ENCODE measurements at places on chromosomes 13 and 19. TPM values are rescaled to one million over a fixed set of nuclear protein-coding genes. Genes with fewer than 3 reads are reported as not detected.

- DNase-seq = no peak
Measured at GRCh38 chr13:61086087-61086486, 329.6 kb downstream of the PCDH20 start.

GRCh38 chr13:110989331-110989730 lies 74.5 kb upstream of the ANKRD10 start:
- no peak for DNase-seq

- DNase-seq = no peak
Measured at GRCh38 chr13:112249644-112250610, 126.2 kb upstream of the SPACA7 start.

OR4F17 gene
- total RNA-seq = not detected

DNA sequence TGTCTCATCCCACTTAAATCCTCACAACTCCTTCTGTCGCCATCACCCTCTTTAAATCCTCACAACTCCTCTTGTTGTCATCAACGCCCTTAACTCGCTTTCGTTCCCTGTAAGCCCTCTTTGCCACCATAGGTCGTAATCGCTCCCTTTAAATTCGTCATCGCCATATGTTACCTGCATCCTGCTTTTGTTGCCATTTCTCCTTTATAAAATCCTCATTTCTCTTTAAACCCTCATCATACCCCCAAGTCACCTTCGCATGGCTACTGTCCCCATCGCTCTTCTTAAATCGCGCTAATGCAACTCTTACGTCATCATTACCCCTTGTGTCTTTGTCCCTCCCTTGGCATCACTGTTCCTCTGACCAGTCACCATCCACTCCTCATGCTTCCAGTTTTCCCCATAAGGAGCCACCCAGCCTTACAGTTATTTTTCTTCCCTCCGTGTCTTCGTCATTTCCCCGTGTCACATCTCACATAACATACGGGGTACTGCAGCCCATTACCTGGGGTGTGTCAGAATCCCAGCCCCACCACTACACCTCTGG lies 539 bp downstream of the PLD3 start:
- no peak for DNase-seq

DNA sequence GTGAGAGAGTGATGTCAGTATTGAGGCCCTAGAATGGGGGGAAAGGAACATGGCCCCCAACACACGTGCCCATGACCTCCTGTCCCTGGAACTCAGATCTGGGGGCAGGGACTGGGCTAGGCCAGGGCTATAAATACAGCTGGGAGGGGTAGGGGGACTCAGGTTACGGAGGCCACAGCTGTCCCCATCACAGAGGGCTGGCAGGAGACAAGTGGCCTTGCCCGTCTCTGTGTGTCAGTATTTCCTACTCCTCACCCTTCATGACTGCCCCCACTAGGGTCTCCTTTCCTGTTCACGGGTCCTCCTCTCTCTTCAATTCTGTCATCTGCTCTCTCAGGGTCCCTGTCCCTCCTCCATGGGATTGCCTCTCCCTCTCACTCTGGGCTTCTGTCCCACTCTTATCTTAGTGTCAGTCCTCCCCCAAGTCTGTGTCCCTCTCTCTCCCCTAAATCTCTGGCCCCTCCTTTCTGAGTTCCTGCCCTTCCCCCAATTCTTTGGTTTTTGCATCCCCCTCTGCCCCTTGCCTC lies 687 bp upstream of the HRC start:
- DNase-seq = no peak

- no peak for DNase-seq
Measured at GRCh38 chr13:73661687-73662425, 472.3 kb downstream of the KLF12 start.

KLK7 gene
- not detected for total RNA-seq

DNA sequence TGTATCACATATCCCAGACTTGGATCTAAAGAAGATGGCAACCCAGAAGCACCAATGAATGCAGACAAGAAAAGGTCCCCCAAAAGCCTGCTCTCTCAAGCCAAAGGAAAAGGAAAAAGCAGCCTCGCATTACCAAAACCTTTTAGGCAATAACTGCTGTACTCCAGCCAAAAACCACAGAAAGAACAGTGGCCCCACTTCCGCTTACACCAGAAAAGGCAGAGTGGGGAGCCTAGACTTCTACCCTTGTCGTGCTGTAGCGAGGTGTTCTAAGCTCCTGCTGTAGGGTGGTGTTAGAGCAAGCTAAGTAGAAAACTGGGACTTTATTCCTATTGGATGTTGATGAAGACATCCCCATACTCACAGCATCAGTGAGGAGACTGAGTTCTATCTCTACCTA lies 244.0 kb upstream of the RXFP2 start:
- DNase-seq = no peak

GRCh38 chr13:40109351-40109844 lies 453.9 kb downstream of the COG6 start:
- DNase-seq = no peak

CGB5 gene
- not detected for total RNA-seq

DNA sequence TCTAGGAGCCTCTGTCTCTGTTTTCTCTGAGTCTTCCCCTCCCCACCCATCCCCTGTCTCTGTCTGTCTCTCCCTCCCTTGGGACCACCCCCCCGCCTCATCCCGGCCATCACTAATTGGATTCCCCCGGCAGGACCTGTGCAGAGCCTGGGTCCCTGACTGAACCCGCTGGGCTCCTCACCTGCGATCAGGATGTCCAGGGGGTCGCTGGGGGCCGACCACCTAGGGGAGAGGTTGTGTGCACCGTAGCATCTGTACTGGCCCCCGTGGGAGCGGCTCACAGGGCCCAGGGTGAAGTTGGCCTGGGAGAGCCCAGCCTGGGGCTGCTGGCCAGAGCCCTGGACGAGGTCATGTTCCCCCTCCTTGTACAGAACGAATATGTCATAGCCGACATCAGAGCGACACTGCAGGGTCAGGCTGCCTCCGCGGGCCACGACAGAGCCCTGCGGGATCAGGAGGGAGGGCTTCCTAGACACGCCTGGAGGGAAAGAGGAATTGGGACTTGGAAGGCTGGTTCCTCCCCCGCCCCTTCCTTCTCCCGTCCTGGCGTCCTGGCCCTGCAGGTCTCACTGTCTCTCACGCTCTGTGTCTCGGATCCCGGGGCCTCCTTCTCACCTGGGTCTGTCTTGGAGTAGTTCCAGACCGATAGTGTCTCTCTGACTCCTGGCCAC lies 1.8 kb downstream of the LILRB5 start:
- DNase-seq = peak; percentile 40

- DNase-seq = no peak
Measured at GRCh38 chr13:73215823-73216222, 157.0 kb downstream of the KLF5 start.

ZNF296 gene
- total RNA-seq = 0.45 TPM

KLK3 gene
- not detected for total RNA-seq

DNA sequence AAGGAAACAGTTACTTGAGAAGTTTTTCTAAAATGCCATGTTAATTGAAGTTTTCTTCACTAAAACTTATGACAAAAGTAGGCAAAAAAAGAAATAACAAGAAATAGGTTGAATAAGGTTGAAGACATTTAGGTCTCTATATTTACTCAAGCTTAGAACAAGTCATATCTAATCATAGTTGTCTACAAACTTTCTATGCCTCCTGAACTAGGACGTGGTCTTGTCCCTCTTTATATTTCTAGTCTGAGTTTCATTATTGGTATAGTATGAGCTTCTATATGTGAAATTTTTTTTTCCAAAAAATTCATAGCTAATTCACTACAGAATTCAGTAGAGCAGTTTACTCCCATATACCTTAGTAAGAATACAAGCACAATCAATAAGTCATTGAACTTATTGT lies 836.4 kb downstream of the SLITRK6 start:
- no peak for DNase-seq

- peak; percentile 85 for DNase-seq
Measured at GRCh38 chr19:40305403-40305802, 20.3 kb upstream of the AKT2 start.

DNA sequence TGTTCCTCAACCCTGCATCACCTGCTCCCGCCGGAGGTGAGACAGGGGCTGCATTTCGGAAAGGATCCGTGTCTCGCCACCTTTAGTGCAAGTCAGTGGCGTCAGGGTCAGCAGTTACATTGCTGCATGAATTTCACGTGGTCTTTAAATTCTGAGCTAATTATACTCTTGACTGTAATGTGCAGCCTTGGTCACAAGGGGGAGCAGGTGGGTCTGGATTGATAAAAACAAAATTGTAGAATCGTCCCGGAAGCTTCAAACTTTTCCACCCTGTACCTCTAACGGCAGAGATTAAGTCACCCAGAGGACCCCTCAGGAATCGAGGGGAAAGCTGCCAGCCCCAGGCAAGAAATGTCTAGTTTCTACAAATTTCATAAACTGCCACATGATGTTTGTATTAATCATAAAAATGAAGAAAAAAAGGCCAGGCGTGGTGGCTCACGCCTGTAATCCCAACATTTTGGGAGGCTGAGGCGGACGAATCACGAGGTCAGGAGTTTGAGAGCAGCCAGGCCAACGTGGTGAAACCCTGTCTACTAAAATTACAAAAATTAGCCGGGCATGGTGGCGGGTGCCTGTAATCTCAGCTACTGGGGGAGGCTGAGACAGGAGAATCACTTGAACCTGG lies 20.2 kb downstream of the BBC3 start:
- no peak for DNase-seq

DNA sequence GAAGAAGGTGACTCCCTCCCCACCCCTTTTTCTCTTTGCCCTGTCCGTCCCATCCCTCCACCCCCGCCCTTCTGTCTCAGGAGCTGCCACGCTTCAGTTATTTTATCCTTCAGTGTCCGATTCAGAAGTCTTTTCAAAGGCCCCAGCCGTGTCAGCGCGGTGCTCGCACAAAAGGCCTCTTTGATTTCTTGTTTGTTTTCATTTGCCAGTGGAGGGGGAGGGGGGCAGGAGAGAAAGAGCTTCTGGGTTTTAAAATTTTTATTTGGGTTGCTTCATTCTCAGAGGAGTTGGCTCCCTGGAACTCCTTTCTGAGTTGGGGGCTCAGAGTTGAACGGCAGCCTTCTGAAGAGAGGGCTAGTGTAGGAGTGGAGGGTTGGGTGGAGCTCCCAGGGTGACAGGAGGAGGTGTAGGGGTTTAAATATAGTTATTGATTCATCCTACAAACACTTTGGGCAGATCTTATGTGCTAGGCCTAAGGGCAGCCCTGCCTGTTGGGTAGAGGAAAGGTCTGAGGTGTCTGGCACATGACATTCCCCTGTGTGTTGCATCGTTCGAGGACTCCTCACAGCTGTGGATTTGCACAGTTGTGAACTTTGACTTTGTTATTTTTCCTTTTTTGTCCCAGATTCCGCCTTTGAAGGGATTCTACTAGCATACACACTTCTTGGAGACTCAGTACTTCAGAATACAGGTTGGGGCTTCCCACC lies 36.8 kb downstream of the NFIX start:
- peak; percentile 50 for DNase-seq

- no peak for DNase-seq
Measured at GRCh38 chr13:111203736-111204389, 88.8 kb downstream of the ARHGEF7 start.

- no peak for DNase-seq
Measured at GRCh38 chr19:402786-403185, 6.2 kb downstream of the C2CD4C start.

GRCh38 chr13:110478405-110479214 lies 82.9 kb downstream of the RAB20 start:
- DNase-seq = no peak

- no peak for DNase-seq
Measured at GRCh38 chr13:33218020-33218419, 67.5 kb downstream of the STARD13 start.

DNA sequence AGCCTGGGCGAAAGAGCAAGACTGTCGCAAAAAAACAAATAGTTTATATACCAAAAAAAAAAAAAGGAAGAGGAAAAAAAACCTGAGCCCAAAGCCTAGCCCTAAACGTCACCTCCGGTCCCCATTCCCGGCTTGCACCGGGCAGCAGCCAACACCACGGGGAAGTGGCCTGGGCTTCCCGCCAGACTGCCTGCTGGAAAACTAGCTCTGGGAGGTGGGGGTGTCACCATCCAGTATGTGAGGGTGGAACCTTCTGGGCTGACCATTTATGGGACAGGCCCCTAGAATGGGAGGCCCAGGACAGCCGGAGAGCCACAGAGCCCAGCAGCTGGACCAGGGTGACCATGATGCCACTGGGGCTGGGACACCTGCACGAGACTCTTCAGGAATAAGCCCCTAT lies 37.3 kb downstream of the IL12RB1 start:
- DNase-seq = peak; percentile 98

ZNF667 gene
- total RNA-seq = 3.0 TPM

DNA sequence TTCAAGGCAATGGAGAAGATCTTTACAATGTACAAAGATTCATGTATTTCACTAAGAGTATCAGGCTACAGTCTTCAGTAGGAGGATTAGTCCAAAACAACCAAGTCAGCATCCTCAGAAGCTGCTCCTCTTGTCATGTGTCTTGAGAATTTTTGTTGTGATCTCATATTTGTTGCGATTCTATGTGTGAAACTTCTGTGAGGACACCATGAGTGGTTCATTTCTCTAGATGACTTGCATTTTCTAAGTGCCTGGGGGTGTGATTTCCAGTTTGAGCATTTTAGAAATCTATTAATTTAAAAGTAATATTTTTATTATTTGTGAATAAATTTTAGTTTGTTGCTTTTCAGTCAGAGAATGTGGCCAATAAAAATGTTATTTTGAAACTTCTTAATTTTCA lies 94.5 kb downstream of the RAP2A start:
- DNase-seq = no peak

FGF14 gene
- total RNA-seq = 0.84 TPM

DNA sequence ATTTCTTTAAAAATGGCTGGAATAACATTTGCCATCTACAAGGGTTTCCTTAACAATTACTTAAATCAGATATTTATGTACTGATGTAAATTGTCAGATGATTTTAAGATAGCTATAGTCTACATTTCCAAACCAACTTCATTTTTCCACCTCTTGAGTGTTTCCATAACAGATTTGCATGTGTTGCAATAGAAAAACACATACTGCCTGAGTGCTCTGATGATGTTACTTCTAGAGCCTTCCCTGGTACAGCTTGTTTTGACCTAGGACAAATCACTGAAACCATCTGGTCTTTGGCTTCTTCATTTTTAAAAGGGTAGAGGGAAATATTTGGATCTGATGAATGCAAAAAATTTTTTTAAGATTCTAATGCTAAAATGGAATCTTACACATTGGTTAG lies 245.9 kb downstream of the PCDH9 start:
- no peak for DNase-seq

- DNase-seq = no peak
Measured at GRCh38 chr13:23776698-23777574, 112.3 kb downstream of the MIPEP start.

DNA sequence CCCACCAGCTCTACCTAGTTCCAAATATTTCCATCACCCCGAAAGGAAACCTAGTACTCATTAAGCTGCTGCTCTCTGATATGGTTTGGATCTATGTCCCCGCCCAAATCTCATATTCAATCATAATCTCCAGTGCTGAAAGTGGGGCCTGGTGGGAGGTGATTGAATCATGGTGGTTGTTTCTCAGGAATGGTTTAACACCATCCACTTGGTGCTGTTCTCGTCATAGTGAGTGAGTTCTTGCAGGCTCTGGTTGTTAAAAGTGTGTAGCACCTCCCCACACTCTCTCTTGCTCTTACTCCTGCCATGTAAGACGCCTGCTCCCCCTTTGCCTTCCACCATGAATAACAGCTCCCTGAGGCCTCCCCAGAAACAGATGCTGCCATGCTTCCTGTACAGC lies 43.4 kb upstream of the MED4 start:
- DNase-seq = no peak

Measured in aorta (tissue), 5 donors.